ENCODE measurements at places on chromosomes 1 and 21.

DNA sequence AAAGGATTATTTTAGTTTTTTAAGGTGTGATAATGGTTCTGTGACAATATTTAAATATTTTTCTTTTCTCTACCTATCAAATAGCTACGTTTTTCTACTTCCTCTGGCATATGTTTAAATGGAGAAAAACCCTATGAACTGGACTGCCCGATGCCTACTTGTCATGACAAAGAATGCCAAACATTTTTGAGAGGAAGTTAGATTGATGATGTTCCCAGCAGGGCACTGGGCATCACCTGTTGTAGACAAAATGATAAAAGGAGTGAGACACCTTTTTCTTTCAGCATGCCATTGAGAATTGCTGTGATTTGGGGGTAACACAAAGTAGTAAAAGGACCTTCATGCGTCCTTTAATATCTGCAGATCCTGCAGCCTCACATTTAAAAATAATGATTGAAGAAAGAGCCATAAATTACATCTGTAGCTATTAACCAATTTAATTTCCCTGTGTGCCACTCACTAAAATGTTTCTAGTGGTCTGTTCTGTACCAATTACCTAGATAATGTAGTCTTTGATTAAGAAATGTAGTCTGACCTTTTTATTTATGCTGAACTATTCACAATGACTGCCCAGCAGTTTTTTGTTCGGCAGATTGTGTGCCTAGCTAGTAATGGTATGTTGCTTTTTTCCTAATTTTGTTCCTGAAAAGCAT, 47.6 kb downstream of the RPL5 start:
- no peak for DNase-seq

GRCh38 chr1:37238364-37239224, 204.3 kb upstream of the GRIK3 start:
- DNase-seq = peak; percentile 89

DNA sequence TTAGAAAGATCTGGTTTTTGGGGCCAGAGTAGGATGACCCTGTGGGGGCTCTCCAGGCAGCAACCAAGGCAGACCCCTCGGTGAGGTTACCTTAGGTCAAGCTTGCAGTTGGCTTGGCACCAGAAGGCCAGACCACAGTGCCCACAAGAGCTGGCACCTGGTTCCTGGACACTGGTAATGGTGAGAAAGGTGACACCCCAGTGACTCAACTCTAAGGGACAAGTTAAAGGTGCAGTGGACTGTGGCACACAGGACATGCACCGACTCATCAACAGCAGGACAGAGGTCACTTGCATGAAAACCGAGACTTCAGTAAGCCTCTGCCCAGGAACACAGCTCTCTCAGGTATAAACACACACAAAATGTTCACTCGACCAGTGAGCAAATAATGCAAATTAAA, 6.7 kb downstream of the LRRC38 start:
- DNase-seq = no peak

DNA sequence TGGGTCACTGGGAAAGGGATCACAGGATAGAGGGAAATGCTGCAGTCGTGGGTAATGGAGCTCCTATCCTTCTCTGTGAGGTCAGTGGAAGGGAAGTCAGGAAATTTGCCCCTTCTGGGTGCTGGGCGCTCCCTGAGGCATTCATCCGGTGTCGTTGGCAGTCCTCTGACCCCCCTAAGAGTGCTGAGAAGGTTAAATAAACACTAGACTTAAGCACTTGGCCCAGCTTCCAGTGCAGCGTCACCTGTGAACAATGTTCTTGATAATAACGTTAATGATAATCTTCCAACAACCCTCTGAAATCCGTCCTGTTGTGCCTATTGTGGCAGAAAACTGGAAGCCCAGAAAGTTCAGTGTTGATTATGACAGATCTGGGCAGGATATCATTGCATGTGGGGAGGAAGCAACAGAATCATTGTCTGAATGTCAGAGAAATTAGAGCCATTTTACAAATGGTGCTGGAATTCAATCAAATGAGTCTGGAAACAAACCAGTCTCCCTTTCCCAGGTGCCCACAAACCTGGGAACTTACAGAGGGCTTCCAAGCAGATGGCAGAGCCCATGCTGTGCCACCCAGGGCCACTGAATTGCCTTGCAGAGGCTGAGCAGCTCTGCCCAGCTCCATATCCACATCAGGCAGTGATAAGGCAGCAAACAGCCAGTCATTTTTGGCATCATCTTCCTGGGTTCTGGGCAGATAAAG, 216.8 kb downstream of the KAZN start:
- DNase-seq = no peak

GRCh38 chr1:119673171-119673940, 25.3 kb upstream of the ZNF697 start:
- DNase-seq = no peak

- DNase-seq = peak; percentile 3
Measured at GRCh38 chr1:158527190-158527815, 26.9 kb downstream of the OR6Y1 start.

- no peak for DNase-seq
Measured at GRCh38 chr1:24027838-24028468, 47.8 kb upstream of the SRSF10 start.

DNA sequence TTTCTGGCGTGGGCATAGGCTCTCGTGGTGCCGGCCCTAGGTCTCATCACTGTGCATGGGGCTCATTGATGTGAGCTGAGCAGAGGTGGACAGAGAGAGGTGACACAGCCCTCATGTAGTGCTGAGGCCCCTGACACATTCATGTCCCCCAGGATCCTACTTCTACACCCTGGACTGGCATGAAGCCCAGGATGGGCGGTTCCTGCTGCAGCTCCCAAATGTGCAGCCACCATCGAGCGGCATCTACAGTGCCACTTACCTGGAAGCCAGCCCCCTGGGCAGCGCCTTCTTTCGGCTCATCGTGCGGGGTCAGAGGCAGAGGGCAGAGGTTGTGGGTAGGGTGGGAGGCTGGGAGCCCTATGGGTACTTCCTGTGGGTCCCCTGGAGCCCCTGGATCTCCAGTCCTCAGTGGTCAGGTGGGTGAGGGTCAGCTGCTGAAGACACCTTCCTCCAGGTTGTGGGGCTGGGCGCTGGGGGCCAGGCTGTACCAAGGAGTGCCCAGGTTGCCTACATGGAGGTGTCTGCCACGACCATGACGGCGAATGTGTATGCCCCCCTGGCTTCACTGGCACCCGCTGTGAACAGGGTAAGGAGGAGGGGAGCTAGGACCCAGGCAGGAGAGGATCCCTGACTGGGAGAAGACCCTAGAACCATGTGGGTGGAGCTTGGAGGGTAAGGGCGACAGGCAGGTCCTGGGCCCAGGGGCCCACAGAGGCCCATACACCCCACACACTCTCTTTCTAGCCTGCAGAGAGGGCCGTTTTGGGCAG, 6.1 kb downstream of the TIE1 start:
- DNase-seq = no peak

GRCh38 chr1:171800342-171800741, 18.9 kb downstream of the METTL13 start:
- DNase-seq = peak; percentile 51

- DNase-seq = no peak
Measured at GRCh38 chr1:113191579-113192076, 118.6 kb downstream of the LRIG2 start.

GRCh38 chr1:56754708-56755479, 64.3 kb downstream of the FYB2 start:
- no peak for DNase-seq

- no peak for DNase-seq
Measured at GRCh38 chr1:239772446-239772845, 319.2 kb upstream of the FMN2 start.

DNA sequence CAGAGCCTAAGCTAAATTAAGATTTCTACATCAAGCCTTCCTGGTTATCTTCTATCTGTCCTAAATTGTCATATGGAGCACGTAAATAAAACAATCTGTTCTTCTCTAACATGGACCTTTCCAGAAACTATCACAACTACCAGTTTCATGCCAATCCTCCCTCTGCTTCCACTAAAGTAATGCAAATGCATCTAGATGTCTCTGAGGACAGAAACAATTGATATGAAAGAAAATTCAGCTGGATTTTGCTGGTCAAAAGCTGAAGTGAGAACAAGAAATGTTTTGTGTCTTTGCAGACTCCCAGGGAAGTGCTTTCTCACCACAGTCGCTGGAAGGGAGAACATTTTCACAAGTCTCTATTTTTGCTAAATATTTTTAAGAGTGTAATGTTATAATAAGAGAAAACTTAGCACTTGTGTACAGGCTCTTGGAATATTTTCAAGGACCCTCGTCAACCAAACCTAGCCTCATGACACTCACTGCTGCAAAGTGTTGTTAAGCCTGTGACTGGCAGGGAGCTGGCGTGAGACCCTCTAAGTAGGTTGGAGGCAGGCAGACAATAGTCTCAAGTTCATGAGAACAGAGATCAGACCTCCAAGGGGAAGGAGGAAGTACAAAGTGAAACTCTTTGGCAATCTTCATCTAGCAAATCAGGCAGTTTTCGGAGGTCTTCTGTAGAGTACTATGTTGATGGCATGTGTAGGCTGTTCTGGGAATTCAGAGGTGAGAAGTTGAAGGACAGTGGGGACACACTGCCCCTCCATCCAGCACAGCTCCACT, 38.8 kb downstream of the DNASE2B start:
- DNase-seq = no peak

DNA sequence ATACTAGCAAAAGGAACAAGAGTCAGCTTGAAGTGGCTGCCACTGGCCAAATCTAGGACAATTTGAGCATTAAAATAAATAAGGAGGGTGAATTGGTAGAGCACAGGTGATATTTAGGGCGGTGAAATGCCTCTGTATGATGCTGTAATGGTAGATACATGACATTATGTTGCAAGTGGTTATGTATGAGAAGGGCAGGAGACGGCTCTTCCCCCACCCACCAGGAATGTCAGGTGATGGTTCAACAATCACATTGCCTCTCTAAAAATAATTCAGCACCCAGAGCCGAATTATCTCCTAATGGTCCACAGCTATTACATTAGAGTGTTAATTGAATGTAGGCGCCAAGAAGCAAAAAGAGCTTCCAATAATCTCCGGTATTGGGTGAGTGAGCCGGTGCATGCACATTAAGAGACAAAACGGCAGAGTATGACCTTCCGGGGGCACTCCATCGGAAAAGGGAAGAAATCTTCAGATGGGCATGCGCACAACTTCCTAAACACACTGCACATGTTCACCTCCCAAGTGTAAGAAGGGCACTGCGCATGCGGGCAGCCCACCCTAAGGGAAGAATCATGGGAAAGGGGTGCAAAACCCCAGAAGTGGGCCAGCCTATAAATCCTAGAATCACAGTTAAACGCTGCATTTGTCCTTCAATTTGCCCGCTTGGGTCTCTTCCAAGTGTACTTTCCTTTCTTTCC, 6.8 kb upstream of the IFNAR1 start:
- no peak for DNase-seq

DNA sequence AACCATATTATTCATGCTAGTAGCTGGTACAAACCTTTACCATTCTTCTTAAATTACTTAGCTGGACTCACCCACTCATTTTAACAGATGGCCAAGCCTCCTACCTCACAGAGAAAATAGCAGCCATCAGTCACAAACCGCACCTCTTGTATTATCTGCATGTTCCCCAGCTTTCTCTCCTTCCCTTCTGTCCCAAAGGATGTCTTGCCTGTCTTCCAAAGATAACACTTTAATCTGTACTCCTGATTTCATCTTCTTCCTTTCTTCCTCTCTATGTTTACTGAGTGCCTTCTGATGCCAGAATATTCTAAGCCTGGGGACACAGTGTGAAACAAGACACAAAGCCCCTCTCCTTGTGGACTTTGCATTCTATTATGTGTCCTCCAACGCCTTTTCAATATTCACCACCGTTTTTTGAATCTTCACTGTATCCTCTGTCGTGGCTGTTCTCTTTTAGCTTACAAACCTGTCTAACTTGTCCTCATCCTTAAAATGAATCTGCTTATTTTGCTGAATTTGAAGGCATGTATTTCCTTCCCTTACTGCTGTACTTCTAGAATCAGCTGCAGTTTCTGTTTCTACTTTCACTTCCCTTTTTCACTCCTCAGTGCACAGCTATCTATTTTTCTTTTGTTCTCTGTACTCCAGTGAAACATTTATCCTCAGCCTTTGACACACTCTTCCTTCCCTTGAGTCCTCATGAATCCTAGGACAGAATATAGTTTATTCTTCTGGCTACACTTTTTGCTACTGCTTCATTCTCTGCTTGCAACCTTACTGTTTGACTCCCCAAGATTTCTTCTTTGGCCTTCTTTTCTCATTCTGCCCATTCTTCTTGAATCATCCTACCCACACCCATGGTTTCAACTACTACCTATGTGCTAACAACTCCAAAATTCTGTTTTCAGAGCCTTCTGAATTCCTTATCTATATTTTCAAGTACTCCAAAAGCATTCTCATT, 216.9 kb upstream of the SAMSN1 start:
- DNase-seq = no peak

- DNase-seq = no peak
Measured at GRCh38 chr1:30537279-30537678, 186.1 kb downstream of the MATN1 start.

DNA sequence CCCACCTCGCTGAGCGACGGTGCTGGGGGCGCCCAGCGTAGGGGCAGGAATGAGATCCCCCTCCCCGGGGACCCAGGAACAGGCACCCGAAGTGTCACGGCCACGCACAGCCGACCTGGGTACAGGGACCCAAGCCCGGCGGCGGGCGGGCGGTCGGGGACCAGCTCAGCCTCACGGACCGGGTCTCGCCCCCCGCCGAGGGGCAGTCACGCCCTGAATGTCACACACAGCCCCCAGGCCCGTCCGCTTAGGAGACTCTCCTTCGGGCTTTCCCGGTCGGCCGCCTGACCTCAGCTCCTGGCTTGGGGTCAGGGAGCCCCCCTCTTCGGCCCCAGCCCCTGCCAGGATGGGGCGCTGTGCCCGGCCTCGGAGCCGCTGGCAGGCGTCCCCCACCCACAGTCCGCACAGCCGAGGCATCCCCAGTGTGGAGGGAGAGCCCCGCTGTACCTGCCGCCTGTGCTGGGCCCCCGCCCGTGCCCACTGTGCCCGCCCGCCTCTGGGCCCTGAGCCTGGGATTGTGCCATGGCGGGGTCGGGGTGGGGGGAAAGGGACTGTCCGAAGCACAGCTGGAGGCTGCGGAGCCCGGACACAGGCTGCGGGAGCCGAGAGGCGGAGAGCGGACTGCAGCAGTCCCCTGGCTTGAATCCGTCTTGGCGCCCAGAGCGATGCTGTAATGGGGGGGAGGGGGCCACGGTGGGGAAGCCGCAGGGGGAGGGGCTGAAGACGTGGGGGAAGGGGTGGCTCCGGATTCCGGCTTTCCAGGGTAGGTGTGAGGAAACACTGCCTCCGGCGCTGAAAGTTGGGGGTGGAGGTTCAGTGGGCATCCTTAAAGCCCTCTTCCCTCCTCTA, 627 bp upstream of the DLGAP3 start:
- peak; percentile 75 for DNase-seq
